ENCODE measurements at places on chromosomes 6 and 20.
A peak's percentile ranks its signal among the peaks of the same experiment; 100 is the strongest.

DNA sequence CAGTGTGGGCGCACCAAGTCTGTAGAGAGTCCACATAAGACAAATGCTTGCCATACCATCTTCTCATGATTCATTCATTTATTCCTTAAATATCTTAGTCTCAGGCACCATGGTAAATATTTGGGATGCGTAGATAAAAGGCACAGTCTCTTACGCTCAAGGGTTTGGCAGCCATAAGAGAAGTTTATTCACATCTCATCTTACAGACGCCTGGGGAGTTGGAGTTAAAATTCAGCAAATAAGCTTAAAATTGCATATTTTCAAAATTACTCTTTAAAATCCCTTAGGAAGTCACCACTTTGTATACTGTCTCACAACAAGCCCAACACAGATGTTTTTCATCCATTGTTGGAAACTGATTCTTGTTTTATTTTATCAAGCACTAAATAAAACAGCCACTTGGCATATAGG lies 363.3 kb downstream of the KIF16B start:
- no peak for DNase-seq

GRCh38 chr6:110786271-110786670 lies 29.0 kb downstream of the CDK19 start:
- DNase-seq, result no peak

GRCh38 chr6:22401206-22401605 lies 104.4 kb upstream of the PRL start:
- DNase-seq, result no peak

DNA sequence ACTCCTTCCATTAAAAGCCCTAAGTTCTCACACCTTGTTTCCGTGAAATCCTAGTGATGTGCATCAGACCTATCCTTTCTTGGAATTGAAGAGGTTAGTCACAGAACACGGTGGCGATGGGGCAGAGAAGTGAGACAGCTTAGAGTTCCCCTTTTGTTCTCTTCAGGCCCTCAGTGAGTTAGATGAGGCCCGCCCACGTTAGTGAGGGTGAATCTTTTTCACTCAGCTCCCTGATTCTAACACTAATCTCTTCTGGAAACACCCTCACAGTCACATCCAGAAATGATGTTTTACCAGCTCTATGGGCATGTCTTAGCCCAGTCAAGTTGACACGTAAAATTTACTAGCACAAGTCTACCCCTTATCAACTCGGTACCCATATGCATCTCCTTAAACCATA lies 172.7 kb upstream of the NOX3 start:
- DNase-seq, result no peak

DNA sequence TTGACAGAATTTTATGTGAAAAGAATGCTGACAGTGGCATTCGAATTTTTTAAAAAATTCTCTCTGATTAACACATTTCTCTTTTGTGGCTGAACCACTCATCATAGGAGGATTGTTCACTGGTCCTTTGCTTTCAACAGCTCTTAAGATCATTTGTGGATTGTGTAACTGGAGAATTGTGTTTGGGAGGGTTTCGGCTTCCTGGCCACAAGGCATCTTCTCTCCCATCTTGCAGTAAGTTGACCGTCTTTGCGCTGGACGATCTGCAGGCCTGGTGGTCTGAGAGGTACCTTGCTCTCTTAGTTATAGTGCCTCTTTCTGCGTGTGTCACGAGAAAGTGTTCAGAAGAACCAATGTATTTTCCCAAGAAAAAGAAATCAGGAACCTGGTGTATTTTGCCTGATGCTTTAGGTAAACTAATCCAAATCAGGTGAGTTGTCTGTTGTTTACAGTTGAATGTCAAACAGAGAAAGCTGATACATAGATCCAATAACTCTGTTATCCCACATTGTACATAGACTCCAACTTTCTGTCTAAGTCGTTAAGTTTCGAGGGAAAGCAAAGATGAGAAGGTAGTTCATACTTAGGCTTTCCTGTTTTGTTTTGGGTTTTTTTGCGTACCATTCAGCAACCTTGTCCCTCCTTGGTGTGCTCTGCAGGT lies 14.8 kb upstream of the EXOC2 start:
- no peak for DNase-seq

DNA sequence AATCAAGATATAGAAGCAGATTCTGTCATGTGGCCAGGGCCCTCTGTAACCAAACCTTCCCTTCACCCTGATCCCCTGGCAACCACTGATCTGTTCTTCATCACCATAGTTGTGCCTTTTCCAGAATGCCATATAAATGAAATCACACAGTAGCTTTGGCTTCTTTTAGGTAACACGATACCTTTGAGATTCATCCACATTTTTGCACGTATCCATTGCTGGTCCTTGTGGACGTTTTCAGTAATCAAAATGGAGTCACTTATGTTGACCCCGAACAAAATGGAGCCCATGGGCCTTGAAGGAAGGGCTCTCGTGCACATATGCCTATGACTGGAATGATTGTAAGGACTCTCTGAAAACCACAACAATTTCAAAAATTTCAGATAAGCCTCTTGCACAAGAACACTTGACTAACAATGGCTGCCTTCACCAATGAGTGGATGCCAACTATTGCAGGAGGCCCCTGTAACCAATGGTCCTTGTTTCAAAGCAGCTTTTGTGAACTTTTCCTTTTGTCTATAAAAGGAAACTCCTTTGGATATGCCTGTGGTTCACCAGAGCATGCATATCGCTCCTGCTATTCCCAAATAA lies 84.3 kb upstream of the RALY start:
- DNase-seq, result no peak

- no peak for DNase-seq
These were observed 28.5 kb upstream of the CCR6 start for GRCh38 chr6:167094436-167094819.

- no peak for DNase-seq
These were observed 655.5 kb upstream of the FLRT3 start for GRCh38 chr20:14992961-14993360.

- DNase-seq, result no peak
These were observed 86.8 kb upstream of the MPC1 start for GRCh38 chr6:166469426-166469961.

- no peak for DNase-seq
These were observed 392.4 kb downstream of the QKI start for GRCh38 chr6:163806755-163807499.

- DNase-seq, result no peak
These were observed 89.3 kb downstream of the HAO1 start for GRCh38 chr20:7850775-7851490.

GRCh38 chr20:10201321-10201870 lies 17.2 kb upstream of the SNAP25 start:
- no peak for DNase-seq

- no peak for DNase-seq
These were observed 10.4 kb downstream of the CD40 start for GRCh38 chr20:46128310-46129151.

- DNase-seq, result peak; percentile 5
These were observed 7.0 kb downstream of the MUC21 start for GRCh38 chr6:30990422-30991086.

DNA sequence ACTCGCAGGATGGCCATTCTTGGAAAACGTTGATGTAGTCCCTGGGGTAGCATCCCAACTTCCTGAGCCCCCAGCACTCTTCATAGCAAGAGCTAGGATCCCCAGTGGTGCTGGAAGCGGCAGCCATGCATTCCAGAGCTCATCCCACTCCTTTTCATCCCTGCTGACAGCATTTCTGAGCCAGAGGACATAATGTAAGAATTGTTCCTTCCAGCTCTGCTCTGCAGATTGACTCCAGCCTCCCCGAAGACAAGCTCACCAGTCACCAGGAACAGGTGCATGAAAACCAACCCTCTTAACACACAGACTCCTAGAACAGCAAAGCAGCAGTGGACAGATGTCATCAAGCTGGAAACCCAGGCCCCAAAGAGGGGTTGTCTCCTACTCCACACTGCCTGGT lies 3.8 kb downstream of the SLC13A3 start:
- DNase-seq, result no peak

DNA sequence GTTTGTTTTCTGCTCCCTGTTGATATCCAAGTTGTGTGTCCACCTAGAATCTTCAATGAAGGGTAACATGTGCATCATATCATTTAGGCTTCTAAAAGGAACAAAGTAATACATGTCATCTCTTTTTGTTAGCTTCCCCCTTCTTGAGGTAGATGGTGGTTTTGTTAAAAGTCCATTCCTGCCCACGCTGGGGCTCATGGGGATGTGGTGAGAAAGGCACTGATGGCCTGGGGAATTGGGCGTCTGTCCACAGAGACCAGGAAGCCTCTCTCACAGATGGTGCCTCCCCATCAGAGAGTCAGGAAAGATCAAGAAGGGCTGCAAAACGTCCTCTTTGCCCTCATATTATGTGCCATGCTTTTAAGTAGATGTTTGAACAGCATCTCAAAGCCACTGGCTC lies 32.5 kb downstream of the GNAS start:
- DNase-seq, result no peak

DNA sequence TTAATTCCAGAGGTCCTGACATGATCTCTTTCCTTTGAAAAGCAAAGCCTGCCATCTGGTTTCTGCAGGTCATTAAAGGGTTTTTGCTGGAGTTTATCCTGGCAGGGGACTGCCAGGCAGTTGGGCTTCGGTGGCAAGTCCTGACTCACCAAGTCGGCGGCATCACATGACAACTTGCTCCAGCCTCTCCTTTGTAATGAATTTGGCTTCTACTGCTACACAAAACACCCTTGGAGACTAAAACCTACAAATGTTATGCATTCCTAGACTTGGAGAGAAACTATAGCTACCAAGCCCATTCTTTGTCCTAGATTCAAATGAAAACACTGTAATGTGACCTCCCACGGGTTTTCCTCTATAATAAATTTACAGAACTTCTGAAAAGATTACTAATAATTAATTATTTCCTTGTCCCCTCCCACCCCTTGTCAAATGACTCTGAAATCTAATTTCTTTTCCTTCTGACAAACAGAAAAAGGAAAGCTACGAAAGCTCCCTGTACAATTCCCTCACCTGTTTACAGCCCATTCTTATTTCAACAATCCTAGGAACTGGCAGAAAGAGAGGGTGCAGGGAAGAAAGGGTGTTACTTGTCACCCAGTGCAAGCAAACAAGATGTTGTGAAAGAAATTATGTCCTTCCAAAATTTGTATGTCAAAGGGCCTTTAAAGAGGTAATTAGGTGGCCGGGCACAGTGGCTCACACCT lies 62.9 kb downstream of the QRSL1 start:
- no peak for DNase-seq

- DNase-seq, result peak; percentile 52
These were observed 19.8 kb upstream of the MAP1LC3A start for GRCh38 chr20:34538671-34539123.

GRCh38 chr6:137715589-137716045 lies 151.4 kb upstream of the TNFAIP3 start:
- peak; percentile 96 for DNase-seq

DNA sequence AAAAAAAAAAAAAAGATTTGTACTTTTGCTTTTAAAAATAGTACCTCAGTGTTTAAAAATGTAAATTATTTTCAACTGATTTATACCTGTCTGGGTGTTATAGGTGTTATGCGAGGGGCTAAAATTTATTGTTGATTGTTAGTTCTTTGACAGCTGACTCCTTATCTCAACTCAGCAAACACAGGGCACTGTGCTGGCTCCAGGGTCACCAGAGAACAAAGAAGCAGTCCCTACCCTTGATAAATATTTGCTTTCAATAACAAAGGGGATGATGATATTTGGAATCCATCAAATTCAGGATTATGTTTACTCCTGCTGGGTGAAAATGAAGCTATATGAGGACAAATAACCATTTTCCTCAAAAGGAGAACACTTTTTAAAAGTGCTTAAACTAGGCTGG lies 34.2 kb upstream of the KAT14 start:
- no peak for DNase-seq

DNA sequence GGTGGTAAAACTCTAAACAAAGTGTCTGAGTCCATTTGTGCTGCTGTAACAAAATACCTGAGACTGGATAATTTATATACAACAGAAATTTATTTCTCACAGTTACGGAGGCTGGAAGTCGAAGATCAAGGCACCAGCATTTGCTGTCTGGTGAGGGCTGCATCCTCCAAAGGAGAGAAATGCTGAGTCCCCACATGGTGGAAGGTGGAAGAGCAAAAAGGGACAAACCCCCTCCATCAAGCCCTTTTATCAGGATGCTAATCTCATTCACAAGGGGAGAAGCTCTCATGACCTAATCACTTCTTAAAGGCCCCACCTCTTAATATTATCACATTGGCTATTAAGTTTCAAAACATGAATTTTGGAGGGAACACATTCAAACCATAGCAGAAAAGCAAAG lies 55.9 kb upstream of the SYNJ2 start:
- DNase-seq, result no peak

- no peak for DNase-seq
These were observed 506 bp downstream of the ARFGAP1 start for GRCh38 chr20:63273059-63273579.

- no peak for DNase-seq
These were observed 691 bp upstream of the ANGPT4 start for GRCh38 chr20:916825-917224.

DNA sequence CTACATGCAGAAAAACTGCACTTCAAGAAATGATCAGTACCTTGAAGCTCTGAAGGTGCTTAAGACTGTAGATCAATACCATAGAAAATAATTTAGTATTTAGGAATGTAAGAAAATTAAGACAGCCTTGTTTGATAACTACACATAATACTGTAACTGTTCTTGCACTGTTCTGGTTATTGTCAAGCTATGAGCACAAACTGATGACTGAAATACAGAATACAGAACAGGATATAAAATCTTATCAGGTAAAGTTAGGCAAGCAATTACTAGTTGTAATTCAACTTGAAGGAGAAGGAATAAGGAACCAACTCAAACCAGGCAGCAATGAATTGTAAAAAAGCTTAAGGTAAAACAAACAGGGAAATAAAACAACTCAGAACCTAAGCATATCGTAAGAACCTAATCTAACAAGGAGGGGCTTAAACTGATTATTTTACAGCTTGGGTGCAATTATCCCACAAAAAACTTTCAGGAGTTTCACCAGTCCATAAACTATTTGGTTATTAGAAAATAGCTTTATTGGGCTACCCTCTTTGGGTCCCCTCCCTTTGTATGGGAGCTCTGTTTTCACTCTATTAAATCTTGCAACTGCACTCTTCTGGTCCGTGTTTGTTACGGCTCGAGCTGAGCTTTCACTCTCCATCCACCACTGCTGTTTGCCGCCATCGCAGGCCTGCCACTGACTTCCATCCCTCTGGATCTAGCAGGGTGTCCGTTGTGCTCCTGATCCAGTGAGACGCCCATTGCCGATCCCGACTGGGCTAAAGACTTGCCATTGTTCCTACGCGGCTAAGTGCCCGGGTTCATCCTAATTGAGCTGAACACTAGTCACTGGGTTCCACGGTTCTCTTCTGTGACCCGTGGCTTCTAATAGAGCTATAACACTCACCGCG lies 97.7 kb downstream of the ATG5 start:
- no peak for DNase-seq

DNA sequence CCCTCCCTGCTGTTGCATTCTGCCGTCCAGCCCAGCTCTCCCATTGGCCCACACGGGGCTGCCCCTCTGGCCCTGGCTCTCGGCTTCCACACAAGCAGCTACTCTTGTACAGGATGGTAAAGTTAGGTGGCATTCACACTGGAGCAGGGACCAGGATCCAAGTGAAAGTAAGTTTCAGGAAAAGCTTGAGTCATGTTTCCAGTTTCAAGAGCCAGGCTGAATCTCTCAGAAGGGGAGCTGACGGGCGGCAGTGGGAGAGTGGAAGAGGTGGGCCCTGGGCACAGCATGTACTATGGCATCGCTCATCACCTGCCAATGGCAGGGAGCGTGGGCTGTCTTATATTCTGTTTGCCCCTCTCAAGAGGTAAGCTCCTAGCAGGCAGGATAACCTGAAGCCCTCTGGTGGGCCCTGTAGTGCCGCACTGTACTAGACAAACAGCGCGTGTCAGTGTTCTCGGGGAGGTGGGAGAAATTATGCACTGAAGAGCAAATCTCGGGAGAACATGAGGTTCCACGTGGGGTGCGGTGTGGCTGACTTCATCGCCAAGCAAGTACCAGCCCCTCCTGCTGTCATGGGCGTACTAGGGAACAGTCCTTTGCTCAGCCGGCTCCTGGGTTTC lies 241.5 kb downstream of the NRN1 start:
- DNase-seq, result no peak
